Fibroblast of pulmonary artery (primary cell): ENCODE measurements at places on chromosomes 5 and 9.

DNA sequence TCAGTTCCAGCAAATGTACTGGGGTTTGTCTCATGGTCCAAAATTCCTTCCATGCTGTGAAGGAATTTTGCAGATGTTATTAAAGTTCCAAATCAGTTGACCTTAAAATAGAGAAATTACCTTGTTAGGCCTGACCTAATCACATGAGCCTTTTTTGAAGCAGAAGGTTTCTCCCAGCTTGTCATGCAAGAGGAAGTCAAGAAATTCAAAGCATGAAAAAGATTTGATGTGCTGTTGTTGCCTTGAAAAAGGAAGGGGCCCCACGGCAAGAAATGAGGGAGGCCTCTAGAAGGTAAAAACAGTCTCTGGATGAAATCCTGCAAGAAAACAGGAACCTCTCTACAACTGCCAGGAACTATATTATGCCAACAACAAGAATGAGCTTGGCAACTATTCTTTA, 24.2 kb upstream of the HAPLN1 start:
- peak; percentile 27 for DNase-seq

- DNase-seq = peak; percentile 90
These were observed 31.0 kb upstream of the SLC1A3 start for GRCh38 chr5:36575361-36575781.

GRCh38 chr9:109797006-109797405, 17.0 kb downstream of the PALM2AKAP2 start:
- no peak for DNase-seq

DNA sequence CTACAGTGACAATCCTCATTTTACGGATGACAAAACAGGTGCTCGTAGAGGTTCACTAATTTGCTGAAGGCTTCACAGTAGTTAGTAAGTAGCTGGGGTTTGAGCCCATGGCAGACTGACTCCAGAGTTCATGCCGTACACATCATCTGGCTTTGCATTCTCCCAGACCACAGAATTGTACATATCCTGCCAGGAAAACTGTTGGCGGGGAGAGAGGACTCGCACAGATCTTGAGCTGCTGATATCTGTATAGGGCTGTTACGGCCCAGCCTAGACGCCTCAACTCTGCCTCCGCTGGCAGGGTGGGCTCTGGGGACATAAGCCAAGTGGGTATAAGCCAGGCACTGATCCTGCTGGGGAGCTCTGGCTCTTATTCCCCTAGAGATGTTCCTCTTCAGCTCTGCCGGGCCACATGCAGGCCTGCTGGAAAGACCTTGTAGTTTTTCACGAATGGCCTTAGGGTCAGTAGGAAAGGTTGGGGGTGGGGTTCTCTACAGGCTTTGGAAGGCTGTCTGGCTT, 16.3 kb downstream of the LARP1 start:
- peak; percentile 83 for DNase-seq

GRCh38 chr5:72702881-72703434, 113.5 kb upstream of the TNPO1 start:
- no peak for DNase-seq

- no peak for DNase-seq
These were observed 199.8 kb downstream of the EDIL3 start for GRCh38 chr5:84184857-84185256.

DNA sequence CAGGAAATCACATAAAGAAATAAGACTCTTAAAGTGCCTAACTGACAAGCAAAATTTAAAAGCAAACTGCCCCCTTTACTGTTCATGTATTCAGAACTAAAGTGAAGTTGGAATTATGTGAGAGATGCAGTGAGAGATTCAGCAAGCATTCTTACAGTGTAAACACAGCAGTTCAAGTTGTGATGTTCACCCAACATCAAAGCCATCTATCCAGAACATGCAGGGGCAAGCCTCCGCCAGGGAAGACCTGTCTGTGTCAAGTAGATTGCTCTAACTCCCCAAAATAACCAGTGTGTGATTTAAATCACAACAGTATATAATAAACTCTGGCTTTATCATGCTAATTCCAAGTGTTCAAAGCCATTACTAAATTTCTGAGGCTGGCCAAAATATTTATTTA, 233.3 kb downstream of the BNC2 start:
- DNase-seq = no peak

GRCh38 chr5:55141945-55142690, 17.9 kb upstream of the GPX8 start:
- DNase-seq = no peak

DNA sequence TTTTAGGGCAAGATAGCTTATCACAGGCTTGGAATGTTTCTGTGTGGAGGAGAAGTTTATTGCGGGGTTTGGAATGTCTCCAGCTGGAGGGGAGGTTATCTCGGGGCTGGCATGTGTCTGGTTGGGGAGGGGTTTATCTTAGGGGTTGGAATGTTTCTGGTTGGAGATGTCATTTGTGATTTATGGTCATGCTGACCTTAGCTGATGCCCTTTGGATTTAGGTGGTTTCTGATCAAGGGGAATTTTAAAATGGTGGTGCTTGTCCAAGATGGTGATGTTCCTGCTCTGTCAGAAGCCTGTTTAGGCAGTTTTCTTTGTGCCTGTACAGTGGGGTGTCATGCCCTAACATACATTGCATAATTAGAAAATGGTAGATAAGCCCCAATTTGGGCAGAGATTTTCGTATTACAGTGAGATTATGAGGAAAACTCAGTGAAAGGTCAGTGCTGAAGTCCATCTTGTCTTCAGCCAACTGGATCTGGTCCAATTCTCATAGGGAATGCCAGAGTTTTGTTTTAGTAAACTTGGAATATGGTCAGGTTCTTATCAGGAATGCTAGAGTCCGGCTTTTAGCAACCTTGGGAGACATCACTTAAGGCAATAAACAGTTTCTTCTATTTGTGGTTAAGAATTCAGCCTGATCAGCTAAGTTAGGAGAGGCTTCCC, 14.3 kb downstream of the CDK20 start:
- DNase-seq = peak; percentile 77

GRCh38 chr5:122330881-122331280, 18.8 kb downstream of the SNCAIP start:
- no peak for DNase-seq

DNA sequence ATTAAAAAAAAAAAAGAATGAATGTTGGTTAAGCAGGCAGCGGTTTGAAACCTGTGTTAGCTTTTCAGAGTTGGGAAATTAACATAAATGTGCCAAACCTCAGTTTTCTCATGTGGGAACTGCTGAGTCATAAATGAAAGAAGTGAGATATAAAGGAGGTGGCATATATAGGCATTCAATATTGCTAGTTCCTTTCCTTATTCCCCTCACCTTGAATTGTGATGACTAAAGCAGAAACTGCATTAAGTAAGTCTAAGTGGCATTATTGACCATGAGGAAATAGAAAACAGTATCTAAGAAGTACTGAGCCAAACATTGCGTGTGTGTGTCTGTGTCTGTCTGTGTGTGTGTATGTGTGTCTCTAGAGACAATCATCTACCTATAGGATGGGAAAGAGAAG, 691.2 kb downstream of the TLR4 start:
- DNase-seq = no peak

- DNase-seq = no peak
These were observed 373 bp upstream of the PHYKPL start for GRCh38 chr5:178232920-178233429.

DNA sequence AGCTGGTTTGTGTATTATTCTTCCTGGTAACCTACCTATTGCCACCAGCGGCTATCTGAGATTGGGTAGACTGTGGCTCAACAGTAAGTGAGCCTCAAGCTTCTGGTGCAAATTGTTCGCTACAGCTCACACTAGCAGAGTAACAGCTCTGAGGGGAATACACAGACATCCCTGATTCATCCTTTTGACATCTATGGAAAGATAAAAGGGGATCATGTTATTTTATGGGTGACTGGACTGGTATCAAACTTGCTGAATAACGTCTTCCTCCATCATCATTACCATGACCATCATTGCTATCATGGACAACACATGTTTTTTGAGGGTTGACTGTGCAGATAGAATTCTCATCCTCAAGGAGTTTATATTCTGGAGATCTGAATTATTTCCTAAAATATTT, 129.6 kb downstream of the PIK3R1 start:
- no peak for DNase-seq

- DNase-seq = peak; percentile 39
These were observed 1126.4 kb upstream of the SEMA6A start for GRCh38 chr5:117701062-117701461.

DNA sequence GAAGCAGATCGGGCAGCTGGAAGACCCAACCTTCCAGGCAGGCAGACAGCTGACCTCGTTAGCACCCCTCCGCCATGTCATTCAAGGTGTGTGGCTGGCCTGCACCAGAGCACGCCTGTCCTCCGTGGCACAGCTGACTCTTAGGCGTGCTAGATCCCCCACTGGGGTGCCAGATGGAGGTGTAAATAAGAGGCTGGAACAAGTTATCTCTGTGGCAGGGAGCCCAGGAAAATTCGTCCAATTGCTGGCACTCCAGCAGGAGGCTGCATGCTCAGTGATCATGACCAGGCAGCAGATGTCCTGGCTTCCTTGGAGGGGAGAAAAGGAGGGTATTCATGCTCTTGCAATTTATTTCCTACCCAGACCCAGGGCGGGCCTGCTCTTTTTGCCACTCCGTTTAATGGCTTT, 7.8 kb upstream of the ALDOB start:
- DNase-seq = no peak

DNA sequence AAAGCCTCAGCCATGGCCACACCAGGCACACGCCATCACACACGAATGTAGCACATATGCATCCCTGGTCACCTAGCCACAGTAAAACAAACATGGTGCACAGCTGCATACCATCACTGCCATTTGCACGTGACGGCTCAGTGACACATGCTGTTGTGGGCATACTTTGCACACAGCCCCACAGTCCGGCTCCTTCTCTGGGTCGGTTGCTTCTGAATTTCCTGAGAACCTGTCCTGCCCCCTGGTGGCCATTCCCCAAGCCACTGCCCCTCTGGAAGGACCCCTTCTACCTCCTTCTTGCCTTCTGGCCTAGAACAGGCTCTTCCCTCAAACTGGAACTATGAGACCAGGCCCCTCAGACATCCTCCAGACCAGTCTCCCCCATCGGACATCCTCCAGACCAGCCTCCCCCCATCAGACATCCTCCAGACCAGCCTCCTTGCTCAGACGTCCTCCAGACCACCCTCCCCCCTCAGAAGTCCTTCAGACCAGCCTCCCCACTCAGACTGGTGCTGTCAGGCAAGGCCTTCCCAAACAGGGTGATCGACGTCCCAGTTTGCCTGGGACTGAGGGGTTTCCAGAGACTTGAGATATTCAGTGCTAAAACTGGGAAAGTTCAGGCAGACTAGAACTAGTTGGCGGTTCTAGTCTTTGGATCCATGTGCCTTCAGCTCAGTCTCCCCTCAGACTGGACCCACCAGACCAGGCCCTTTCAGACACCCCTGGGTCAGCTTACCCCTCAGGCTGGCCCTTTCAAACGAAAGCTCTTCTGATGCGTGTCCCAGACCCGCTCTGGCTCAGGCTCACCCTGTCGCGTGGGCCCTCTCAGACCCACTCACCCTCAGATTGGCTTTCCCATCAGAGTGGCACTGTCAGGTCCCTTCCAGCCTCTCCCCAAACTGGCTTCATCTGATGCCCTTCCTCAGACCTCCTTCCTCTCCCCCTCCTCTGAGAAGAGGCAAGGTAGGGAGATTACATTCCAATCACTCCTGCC, 24.3 kb upstream of the ENHO start:
- DNase-seq = peak; percentile 86
